Activated CD8-positive, alpha-beta memory T cell treated with anti-CD3 and anti-CD28 coated beads, Interleukin-2, amount 50 U/mL, for 48 hours (primary cell): ENCODE measurements at places on chromosomes 3 and 15.
A peak's percentile ranks its signal among the peaks of the same experiment; 100 is the strongest.

DNA sequence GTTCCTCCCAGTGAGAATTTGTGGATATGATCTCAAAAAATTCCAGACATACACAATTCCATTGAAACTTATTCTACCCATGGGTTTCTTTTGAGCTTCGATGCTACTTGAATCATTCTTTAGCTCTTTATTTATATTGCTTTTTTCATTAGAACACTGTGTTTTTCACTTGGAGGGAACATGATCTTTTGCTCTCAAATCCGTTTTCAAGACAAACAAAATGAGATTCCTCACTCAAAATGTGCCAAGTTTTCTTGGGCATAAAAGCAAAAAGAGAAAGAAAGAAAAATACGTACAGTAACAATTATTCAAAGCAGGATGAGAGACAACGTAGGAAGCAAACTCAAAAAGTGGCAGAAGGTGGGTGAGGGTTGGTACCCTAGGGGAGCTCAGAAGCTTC lies 118.8 kb upstream of the PDZRN3 start:
- DNase-seq, result no peak

DNA sequence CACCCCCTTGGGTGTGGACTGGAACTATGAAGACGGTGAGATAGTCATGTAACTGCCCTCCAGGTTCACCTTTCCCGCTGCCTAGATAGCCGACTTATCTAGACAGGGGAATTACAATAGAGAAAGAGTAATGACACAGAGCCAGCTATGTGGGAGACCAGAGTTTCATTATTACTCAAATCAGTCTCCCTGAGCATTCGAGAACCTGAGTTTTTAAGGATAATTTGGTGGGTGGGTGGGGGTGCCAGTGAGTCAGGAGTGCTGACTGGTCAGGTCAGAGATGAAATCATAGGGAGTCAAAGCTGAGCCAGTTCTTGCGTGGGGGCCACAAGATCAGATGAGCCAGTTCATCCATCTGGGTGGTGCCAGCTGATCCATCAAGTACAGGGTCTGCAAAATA lies 19.7 kb upstream of the DNAJC19 start:
- DNase-seq, result peak; percentile 52

DNA sequence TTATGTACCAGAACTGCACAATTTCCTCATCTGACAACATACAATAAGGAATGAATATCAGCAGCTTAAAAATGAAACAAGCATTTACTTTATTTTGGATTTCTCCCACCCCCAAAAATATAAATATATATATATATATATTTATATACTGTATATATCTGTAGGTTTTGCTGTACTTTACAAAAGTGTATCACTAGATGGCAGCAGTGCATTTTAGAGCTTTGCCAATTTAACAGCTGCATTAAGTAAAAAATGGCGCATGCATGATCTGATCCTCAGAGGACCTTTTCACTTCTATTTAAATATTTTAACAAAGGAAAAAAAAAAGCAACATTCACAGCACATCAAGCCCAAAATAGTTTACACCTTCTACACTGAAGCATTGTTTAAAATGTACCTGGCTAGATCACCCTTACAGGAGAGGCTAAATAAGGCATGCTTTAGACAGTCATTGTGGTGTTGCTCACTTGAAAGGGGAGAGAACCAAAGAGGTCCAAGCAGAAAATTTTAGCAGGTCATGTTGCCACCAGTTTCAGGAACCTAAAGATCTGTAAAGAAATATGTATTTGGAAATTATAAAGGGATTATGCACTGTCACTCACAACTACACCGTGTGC lies 72.6 kb downstream of the NPTN start:
- no peak for DNase-seq

GRCh38 chr3:29827756-29828155 lies 546.9 kb downstream of the RBMS3 start:
- no peak for DNase-seq
